ENCODE measurements at places on chromosomes 2 and 18. TPM values are rescaled to one million over a fixed set of nuclear protein-coding genes. Genes with fewer than 3 reads are reported as not detected.

The DCDC2C gene
- polyA plus RNA-seq: 0.50 TPM

The FAP gene
- 10.1 TPM for polyA plus RNA-seq

DNA sequence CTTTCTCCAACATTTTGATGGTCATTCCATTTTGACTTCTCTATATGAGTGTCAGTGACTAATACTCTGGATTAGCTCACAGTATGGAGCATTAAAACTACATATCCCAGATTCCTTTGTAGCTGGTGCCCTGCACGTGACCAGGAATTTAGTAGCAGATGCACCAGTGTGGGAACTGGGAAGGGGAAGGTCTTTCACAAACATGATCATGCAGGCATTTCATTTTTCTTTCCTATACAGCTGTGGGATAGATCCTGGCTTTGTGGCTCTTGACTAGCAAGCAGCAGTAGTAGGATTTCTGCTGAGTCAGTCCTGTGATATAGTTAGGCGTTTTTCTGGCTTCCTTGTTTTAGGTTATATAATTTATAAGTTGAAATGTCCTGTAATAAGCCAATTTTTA is 971.0 kb upstream of the CDH2 start:
- DNase-seq: no peak

GRCh38 chr2:46893269-46893939 is 22.2 kb downstream of the MCFD2 start:
- DNase-seq: no peak

- DNase-seq: no peak
Measured at GRCh38 chr2:12990523-12990922, 273.8 kb downstream of the TRIB2 start.

The IL1R2 gene
- 1.1 TPM for polyA plus RNA-seq

- no peak for DNase-seq
Measured at GRCh38 chr2:216233281-216233995, 124.3 kb downstream of the XRCC5 start.

The M1AP gene
- polyA plus RNA-seq: 1.1 TPM

DNA sequence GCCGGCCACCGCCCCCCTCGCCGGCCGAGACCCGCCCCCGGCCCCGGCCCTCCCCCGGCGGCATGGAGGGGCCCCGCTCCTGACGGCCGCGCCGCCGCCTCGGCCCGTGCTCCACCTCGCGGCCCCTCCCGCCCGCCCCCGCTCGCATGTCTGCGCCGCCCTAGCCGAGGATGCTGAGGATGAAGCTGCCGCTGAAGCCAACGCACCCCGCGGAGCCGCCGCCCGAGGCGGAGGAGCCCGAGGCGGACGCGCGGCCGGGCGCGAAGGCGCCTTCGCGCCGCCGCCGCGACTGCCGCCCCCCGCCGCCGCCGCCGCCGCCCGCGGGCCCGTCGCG is 397 bp downstream of the ZCCHC2 start:
- DNase-seq: no peak

GRCh38 chr2:201151127-201151981 is 31.6 kb upstream of the CASP10 start:
- DNase-seq: no peak
